A549 (cell line): ENCODE measurements at places on chromosomes 16 and 17.

DNA sequence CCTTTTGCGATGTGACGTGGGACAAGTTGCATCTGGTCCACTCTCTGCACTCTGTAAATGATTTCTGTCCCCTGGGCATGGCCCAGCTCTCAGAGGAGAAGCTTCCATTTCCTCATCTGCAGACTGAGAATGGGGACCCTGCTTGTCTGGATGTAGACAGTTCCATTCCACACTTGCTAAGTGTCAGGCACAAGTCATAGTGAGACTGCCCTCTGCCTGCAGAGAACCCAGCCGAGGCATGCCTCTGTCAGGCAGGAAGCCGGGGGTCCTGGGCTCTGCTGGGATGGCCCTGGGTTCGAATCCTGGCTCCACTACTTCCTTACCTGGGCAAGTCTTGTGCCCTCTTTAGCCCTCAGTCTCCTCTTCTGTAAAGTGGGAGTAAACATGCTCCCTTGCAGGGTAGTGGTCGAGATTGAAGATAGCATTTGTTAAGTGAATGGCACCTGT, 4.1 kb downstream of the MAP2K3 start:
- DNase-seq = no peak

DNA sequence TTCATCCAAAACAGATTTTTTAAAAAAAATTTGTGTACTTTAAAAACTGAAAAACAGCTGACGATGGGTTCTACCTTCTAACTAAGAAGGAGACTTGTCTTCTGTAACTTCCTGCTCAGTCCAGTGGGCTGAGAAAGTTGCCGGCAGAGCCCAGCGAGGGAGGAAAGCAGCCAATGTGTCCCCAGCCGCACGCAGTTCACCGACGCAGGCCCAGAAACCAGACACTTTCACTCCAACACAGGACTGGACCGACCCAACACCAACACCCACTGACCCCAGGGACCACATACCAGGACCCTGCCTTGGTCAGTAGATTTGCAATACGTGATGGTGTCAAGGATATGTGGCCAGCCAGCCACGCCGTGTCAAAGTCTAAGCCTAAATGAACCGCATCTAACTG, 25.6 kb downstream of the TRAP1 start:
- DNase-seq = no peak

DNA sequence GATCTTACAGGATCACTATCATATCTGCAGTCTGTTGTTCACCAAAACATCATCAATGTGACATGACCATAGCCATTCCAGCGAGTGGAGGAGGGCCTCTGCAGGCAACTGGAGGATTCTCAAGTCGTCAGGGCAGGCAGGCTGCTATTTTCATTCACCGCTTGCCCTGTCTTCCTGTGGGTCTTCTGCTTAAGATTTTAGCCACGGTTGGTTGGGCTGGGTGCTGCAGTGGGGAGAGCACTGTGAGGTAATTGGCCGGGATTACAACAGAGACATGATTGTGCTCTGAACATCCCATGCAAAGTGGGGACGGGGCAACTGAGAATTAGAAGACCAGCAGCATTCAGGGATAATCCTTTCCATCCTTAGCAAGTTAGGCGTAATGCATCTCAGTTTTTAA, 245.9 kb downstream of the CPPED1 start:
- DNase-seq = no peak

- DNase-seq = no peak
Measured at GRCh38 chr16:67157892-67158635, 1.6 kb downstream of the TRADD start.

DNA sequence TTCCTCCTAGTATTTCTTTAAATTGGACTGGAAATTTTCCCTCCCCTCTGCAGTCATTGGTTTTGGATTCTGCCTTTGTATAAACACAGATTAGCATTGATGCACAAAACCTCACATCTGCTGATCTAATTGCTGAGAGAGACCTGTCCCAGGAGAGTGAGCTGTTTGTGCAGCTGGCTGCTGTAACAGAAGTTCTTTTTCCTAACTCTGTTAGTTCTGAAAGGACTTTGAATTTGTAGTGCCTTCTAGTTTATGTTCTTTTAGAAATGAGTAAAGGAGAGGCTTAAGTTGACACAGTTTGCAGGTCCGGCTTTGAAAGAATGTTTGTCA, 45.2 kb upstream of the KPNB1 start:
- no peak for DNase-seq

- DNase-seq = no peak
Measured at GRCh38 chr16:57601801-57602478, 26.5 kb upstream of the ADGRG1 start.

DNA sequence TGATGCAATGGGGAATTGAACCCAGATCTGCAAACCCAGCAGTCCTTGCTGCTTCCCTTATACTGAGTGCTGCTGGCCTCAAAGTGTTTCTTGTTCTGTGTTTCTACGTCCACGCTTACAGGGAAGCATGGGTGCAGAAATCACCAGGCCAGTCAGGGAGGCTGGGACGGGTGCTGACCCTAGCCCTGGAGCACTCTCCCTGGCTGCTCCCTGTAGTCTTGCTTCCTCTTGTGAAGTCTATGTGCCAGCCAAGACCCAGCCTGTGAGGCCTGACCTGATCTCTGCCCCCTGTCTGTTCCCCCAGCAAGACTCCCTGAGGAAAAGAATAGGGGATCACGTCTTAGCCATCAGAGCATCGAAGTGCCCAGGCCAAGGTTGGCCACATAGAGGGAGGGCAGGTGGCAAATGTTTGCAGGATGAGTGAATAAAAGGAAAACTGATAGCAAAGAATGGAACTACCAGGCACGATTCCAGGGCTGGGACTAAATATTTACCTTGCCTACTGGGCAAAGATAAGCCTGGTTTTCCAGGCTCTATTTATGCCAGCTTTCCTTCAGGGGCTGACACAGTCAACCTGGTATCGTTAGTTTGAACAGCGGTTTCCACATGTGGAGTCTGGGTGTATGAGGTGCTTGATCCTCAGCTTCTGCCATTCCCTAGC, 41.2 kb upstream of the RHOT1 start:
- DNase-seq = no peak

DNA sequence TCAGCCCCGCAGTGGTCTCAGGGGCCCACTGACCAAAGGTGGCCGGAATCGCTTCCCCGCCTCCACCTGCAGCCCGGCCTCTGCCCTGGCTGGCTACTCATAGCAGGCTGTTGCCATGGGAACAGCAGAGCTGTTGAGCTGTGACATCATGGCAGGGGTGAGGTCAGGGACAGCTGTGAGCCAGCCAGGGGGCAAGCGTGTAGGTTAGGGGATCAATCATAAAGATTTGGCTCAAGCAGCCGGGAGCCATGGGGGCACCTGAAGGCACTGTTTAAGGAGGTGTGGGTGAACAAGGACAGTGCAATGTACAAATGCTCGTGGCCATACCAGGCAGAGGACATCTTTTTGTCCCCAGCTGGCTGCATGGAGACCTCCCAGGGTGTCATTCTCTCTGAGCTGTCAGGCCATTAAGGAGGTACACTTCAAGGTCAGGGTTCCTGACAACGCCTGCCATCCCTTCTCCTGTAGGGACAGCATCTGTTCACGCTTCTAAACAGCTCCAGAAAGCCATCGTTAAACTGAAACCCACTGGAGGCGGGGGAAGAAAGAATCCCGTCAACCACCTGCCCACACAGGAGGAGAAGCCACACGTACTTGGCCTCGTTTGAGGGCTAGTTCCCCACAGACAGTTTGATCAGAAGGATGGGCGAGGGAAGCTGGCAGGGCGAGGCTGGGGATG, at the start of gene CEP295NL:
Gene CEP295NL, minus strand, starts transcription at position 101 of the 679 bp plus-strand sequence. CDS start 1,373 bp downstream, outside the sequence.
- peak; percentile 66 for DNase-seq

- DNase-seq = no peak
Measured at GRCh38 chr17:64377769-64378282, 12.8 kb downstream of the PECAM1 start.

- DNase-seq = no peak
Measured at GRCh38 chr16:21625026-21625425, 25.6 kb downstream of the METTL9 start.

DNA sequence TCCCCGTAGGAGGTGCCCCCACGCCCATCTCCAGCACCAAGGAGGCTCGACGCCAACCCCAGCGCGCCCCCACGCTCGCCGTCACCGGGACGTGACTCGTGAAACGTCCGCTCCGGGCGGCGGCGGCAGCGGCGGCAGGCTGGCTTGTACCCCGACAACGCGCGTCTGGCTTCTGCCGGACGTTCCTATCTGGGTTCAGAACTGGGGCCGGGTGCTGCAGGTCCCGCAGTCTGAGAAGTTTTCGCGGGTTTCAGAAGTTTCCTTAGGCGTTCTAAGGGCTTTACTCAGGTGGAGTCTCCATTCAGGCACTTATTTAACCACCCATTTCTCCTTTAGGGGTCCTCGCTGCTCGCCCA, 672 bp upstream of the ALKBH5 start:
- peak; percentile 87 for DNase-seq
